ENCODE measurements at places on chromosomes 12 and 14.

- no peak for DNase-seq
Observed at GRCh38 chr12:57315681-57316080, 64.7 kb upstream of the STAC3 start.

DNA sequence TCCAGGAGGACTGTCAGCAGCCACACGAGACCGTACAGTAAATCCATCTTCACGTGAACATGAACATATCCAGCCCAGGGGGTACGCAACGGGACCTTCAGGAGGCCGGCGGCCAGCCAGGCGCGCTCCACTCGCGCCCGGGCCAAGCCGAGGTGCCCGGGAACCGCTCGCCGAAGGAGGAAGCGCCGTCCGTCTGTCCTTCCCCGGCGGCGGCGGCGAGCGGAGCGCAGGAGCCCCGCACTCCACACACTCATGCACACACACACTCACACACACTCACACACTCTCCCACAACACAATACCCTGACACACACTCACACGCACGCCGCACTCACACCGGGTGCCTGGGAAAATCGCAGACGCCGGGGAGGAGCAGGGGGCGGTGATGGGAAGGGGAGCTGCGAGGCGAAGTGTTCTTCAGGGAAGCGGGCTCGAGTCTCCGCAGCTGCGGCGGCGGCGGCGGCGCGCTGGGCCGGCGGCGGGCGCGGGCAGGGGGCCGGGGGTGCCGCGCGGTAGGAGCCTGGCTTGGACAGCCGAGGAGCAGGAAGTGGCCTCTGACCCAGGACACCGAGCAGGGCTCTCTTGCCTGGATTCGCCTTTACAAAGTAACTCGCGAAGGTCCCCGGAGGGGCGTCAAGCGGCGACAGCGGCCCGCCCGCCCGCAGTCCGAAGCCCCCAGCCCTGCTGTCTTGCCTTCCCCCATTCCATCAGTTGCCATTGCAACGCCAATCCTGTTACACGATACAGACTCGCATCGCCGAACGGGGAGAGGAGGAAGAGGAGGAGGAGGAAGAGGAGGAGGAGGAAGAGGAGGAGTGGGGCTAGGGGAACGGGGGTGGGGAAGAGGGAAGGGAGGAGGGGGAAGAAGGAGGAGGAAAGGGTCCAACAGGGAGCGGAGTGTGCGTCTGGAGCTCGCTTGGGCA, 601 bp downstream of the MDGA2 start:
- peak; percentile 53 for DNase-seq

DNA sequence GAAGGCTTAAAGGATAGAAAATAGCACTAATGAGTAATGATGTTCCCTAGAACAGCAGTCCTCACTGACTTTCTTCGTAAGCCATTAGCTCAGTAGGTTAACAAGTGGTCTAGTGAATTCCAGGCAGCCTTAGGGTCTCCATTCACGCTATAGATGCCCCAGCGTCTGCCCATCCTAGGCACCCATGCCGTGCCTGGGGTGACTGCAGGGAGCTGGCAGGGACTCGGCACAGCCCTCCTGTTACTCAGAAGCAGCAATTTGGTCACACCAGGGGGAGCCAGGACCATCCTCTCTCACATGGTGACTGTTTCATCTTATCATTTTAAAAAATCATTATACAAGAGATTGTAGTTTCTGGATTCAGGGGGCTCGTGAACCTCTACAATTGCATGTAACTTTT, 66.0 kb upstream of the TRAF3 start:
- DNase-seq = no peak

DNA sequence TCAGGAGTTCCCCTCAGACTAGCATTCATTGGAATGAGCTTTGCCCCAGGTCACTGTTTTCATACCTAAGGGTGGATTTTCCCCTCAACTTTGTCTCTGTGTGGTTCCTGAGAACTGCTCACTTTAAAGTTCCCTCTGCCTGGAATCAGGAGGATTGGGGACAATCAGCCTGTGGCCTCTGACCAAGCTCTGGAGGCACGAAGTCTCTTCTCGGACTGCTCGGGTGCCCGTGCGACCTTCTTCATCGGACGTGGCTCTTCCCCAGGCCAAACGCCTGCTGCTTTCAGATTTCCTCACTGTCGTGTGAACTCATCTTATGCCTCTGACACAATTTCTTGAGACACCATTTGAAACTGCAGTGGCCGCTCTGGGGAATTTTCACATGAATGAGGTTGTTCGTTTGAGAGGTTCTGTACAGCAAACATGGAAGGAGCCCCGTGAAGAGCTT, 153.7 kb upstream of the PZP start:
- no peak for DNase-seq

DNA sequence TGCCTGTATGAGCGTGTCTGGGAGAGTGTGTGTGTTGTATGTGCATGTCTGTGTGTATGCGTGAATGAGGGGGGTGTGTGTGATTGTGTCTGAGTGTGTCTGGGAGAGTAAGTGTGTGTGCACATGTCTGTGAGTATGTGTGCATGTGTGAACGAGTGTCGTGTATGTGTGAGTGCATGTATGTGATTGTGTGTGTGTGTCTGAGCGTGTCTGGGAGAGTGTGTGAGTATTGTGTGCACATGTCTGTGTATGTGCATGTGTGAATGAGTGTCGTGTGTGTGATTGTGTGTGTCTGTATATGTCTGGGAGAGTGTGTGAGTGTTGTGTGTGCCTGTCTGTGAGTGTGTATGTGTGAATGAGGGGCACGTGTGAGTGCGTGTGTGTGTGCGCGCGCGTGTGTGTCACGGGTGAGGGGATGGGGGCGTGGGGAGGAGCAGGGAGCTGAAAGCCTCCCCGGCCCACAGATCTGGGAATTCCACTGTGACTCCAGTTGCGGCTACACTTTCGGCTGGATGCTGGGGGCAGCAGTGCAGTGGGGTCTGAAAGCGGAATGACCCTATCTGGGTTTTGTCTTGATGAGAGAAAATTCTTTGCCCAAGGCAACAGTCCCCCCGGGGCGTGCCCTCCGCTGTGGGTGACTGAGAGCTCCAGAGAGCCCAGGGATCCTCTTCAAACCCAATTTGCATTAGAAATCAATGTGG, 138.1 kb upstream of the MED13L start:
- peak; percentile 28 for DNase-seq

DNA sequence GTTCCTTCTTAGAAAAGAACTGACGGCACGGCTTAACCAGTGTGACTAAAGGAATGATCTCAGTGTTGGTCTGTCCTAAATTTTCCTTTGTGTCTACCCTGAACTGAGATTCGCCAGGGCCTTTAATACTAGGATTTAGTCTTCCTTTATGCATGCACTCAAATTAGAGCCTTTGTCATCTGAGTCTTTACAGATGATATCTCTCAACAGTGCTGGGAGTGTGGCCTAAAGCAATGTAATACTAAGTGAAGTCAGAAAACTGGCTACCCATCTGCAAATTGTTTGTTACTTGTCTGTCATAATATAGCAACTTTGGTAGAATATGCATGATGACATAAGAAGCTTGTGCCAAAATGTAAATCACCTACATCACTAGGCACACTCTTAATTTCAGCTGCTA, 95.4 kb downstream of the PTPRO start:
- DNase-seq = no peak

DNA sequence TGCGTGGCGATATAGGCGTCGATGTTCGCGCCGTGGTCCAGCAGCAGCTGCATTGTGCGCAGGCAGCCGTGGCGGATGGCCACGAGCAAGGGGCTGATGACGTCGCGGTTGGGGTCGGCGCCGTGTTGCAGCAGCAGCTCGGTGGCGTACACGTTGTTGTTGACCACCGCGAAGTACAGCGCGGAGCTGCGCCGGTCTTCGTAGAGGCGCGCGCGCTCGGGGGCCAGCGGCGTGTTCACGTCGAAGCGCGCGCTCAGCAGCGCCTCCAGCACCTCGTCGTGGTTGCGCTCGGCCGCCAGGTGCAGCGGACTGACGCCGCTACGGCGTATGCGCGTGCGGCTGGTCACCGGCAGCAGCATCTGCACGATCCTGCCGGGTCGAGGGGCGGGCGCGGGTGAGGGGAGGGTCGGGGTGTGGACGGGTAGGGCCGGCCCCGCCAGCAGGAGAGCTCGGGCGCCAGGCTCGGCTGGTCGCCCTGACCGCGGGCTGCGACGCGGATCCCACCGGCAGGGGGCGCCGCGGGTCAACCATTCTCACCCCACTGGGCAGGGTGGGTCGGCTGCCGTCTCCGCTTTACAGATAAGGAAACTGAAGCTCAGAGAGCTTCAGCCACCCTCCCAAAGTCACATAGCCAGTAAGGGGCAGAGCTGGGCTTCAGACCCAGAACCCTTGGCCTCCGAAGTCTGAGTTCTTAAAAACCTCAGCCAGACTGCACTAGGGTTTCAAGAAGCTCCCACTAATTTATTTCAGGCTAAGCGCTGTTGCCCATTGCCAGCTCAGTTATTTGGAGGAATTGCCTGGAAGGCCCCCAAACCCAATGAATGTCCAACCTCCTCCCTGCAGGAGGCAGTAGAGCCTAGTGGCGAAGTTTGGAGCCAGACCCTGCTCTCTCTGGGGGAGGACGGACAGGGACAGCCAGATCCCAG, 12.4 kb downstream of the FAM181A start:
- peak; percentile 96 for DNase-seq

DNA sequence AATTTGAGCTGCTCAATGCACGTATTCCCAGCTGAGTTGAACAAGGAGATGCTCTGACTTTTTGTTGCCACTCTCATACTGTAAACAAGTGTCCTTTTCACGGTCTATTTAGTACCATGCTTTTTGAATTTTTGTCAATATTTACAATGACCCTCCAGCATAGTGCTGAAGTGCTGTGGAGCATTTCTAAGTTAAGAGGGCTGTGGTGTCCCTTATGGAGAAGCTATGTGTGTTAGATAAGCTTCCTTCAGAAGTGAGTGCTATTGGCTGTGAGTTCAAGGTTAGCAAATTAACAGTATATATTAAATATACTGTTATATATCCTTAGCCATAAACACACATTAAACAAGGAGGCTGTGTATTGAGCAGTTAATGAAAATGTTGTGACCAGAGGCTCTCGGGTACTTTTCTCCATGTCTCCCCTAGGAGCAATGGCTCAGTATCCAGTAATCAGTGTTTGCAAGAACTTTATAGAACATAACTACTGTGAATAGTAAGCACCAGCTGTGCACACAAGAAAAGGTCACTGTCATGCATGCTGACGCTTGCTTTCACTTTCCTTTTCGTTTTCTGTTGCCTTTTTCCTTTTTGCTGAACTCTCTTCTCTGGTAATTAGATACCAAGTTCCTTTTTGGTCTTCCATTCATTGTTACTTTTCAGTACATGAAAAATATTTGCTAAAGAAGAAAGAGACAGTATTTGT, 187.2 kb upstream of the NEDD1 start:
- DNase-seq = no peak

DNA sequence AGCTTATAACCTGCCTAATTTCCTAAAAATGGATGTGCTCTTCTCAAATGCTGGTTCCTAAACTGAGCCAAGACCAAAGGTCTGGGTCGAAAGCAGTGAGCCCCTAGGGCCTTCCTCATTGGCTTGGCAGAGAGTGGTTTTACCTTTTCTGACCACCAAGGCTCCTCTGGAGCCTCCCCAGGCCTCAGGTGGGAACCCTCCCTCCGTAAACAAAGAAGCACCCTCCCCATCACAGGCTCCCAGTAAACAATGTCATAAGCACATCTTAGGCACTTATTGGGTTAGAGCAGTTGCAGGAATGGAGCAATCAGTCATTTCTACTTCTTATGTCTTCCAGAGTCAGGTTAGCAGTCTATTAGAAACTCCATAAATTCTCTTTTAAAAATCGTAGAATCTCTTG, 6.0 kb downstream of the CHPT1 start:
- no peak for DNase-seq

- no peak for DNase-seq
Observed at GRCh38 chr14:60925286-60925685, 55.6 kb downstream of the TRMT5 start.

GRCh38 chr12:101780599-101780998, 41.3 kb upstream of the SYCP3 start:
- DNase-seq = no peak

DNA sequence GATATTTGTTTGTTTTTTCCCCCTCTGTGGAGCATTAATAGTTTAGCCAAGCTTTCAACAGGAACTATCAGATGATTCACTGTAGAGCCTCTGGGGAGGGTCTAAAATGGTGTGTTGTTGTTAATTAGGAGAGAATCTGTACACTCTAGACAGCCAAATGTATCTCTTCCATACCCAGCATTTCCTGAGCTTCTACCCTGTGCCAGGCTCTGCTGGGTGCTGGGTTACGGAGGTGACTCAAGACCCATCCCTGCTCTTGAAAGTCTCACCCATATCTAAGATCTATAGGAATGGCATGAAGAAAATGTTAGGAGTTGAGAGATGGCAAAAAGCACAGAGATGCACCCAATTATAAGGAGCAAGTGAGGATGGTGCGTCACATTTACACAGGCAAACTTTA, 245.8 kb downstream of the C12orf75 start:
- DNase-seq = no peak

- no peak for DNase-seq
Observed at GRCh38 chr12:24705216-24705615, 243.7 kb downstream of the BCAT1 start.

- no peak for DNase-seq
Observed at GRCh38 chr14:48391661-48392060, 716.3 kb upstream of the MDGA2 start.

GRCh38 chr12:113895176-113895575, 70.9 kb downstream of the RBM19 start:
- DNase-seq = no peak

DNA sequence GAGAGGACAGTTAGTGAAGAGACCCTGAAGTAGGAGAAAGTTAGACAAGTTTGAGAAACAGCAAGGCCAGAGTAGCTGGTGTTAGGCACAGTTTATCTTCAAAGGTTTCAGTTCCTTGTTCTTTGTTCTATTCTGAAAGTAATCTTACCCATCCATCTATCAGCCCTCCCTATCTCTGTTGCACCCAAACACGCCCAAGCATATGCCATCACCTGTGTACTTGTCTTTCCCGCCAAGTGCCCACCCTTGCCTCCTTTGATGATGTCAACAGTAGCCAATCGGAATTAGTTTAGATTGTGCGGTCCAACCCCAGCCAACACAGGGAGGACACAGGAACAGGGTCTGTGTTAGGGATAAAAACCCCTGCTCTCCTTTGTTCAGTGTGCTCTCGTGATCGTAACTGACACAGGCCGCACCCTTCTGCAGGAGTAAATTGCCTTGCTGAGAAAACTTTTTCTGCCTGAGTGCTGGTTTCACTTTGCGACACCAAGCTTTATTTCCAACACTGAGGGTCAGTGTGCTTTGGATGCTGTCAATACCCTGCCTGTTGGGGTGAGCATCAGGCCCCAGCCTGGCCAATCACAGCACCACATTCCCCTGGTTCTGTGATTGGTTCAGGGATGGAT, 4.7 kb upstream of the TMEM229B start:
- no peak for DNase-seq

DNA sequence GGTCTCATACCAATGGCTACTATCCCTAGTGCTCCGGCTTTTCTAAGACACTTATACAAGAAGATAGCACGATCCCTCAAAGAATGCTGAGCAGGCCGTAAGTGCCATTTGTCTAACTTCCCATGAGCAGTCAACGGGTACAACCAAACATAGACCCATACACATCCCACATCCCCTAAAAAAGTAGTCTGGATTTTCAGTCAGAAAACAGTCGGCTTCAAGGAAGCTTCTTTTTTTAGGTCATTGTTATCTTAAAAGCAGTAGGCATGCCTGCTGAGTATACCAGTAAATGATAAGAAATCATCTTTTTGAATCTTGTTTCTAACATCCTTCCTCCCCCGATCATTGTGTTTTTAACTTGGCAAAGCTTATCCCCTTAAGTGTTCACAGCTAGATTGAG, 19.8 kb downstream of the OSBPL8 start:
- no peak for DNase-seq
